Activated T-helper 17 cell treated with anti-CD3 and anti-CD28 coated beads, Interleukin-2, amount 50 U/mL, for 72 hours (primary cell): ENCODE measurements at places on chromosomes 11 and 22.
A peak's percentile ranks its signal among the peaks of the same experiment; 100 is the strongest.

- ATAC-seq: peak; percentile 86
These were observed 81.0 kb downstream of the PRR5L start for GRCh38 chr11:36376888-36377758.

DNA sequence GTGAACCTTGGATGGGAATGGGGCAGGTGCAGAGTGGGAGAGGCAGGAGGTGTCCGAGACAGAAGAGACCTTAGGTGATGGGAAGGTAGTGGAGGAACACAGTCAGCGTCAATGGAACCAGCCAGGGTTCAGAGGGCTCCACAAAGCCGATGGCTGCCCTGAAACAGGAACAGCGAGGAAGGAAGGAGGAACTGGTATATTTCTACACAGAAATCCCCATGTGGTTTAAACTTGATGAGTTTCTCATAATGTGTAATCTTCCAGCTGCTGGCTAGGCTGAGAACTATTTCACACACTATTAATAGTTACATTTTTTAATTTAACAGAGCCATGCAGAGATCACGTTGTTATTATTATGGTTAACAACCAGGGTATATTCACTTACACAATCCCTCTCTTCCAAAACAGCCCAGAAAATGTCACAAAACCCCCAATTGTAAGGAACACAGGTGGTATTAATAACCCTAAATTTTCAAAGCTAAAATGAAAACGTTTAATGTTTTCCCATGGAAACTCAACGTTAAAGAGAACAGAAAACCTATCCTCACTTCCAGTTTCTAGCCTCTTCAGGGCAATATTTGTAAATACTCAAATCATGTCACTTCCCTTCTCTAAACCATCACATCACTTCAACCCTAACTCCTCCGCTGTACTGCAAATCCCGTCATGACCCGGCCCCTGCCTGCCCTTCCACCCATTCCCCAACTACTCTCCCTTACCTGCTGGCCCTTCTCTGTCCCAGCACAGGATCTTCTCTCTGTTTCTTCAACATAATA lies 74.5 kb upstream of the ARFGAP3 start:
- ATAC-seq: no peak

GRCh38 chr11:85767246-85767945 lies 43.5 kb downstream of the SYTL2 start:
- no peak for ATAC-seq

DNA sequence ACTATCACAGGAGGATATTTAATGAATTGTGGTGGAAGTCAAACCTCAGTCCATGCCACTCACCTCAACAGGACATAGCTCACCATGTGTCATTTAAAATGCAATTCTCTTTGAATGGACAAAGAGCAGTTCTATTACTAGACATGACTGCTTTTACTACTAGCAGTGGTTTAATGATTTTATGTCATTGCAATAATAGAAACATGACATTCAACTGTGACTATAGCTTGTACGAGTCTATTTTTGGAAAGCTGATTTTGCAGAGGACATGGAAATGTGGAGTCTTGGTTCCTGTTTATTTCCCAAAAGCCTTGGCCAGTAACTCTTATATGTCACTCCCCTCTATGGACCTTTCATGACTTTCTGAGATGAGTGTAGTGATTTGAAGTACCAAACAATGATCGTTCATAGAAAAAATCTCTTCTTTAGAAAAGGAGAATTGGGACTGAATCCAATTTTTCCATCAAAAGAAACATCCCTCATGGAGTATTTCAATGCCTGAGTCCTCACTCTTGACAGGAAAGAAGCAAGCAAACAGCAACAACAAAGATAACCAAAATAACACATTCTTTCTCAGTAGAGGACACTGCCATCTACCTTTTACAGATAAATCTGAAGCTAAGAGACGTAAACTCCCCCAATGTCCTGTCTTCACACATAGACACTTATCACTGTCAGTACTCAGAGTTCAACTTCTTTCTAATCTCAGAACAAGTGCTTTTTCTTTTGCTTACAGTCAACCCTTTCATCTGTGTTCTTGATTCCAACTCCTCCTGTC lies 233.4 kb downstream of the LRRC4C start:
- ATAC-seq: no peak

GRCh38 chr22:47686594-47687345 lies 924.3 kb downstream of the TBC1D22A start:
- no peak for ATAC-seq

DNA sequence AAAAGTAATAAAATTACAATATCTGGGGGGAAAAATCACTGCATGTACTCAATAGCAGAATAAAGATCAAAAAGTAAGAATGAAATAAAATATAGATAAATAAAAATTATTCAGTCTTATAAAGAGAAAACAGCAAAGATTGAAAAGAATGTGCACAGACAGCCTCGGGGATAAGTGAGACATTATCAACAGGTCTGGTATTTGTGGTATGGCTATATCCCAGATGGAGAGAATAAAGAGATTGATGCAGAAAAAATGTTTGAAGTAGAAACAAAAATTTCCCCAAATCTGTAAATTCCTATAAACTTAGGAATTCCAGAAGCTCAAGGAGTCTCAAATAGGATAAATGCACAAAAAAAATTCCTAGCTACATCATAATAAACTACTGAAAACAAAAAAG lies 74.5 kb upstream of the LUZP2 start:
- no peak for ATAC-seq

DNA sequence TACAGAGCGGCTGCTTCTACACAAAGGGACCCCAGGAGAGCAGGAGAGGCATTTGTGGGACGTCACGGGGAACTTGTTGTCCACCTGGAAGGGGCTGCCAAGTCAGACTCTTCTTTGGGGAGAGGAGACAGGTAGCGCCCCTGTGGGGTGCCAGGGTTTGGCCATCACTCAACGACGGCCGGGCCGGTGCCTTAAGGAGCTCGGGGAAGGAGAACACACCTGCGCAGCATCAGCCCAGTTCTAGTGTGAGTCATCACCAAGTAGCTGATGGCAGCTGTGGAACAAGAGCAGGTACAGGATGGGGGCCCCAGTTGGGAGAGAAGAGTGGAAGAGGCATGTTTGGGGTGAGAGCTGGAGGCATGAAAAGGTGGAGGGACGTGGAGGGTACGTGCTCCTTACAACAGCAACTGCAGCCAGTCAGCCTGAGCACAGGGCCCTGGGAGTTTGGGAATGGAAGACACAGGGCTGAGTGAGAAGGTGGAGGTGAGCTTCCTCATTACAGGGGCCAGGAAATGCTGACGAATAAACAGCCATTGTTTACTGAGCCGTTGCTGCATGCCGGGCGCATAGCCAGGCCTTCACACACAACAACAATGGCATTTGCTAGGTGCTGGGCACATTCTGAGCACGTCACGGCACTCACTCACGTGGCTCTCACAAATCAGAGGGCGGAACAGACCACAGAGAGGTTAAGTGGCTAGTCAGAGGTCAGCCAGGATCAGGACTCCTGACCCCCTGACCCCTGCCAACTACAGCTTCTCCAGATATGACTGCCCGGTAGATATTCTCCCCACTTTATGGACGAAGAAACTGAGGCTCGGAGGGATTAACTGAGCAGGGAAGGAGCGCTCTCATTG lies 29.1 kb upstream of the TP53I11 start:
- ATAC-seq: no peak

DNA sequence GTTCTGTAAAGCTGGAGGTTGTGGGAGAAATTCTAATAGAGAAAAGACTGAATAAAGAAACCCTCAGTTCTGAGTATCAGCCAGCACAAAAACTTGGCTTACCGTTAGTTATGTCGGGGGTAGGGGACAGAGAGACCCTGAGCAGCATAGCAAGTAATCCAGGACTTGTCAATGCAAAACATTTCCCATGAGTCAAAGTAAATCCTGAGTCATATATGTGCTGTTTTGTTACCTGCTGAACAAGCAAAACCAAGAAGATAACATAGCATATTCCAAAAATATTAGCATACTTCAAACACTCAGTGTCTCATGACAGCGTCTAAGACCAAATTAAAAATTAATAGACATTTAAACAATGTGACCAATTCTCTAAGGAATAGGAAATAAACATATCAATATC lies 75.1 kb upstream of the LUZP2 start:
- no peak for ATAC-seq

GRCh38 chr22:27798511-27799014 lies 3.0 kb downstream of the MN1 start:
- ATAC-seq: no peak

DNA sequence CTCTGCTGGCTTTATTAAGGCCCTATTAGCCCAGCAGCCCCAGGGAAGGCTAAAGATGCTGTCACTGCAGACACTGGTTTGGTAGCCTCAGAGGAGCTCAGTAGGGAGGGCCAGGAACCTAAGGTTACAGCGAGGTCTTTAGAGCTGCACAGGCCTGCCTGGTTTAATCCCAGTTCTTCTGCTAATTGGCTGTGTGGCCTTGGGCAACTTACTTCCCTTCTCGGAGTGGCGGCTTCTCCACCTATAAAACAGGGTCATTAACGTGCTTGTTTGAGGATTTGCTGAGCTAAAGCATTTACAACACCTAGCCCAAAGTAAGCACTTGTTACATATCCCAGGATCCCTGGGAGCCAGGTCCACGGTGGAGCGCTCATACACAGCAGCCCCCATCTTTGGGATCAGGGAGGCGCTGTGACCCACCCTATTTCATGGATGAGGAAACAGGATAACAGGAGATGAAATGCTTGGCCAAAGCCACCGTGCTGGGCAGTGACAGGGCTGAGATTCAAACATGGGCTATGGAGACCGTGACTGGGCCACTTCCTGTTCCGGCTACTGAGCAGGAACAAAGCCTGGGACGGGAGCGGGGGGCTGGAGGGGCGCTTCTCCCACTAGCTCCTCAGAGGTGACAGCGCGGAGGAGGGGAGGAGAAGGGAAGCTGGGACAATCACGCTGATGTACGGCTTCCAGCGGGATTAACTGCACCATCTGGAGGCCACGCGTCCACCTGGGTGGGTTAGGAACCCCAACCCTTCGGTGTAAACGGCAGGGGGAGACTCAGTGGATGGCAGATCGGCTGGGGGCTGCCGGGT lies 61.5 kb downstream of the IGLL1 start:
- ATAC-seq: no peak

DNA sequence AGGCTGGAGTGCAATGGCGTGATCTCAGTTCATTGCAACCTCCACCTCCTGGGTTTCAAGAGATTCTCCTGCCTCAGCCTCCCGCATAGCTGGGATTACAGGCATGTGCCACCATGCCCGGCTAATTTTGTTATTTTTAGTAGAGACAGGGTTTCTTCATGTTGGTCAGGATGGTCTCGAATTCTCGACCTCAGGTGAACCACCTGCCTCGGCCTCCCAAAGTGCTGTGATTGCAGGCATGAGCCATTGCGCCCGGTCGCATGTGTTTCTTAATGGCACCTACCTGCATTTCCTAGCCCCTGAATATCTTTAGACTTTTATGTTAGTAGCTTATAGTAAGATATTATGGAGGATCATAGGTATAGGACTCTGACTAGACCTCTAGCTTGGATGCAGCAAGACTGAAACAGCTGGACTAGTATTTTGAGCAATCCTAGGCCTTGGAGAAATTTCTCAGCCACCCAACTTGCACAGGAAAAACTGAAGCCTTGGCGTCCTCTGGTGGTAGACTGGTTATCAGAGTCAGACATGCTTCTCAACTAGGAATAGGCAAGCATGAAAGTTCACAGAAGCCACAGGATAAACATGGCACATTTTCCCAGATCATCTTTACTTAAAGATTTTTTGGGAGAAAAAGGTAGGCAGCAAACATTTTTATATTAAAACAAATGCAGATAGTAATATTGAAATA lies 22.7 kb upstream of the C1QTNF4 start:
- ATAC-seq: no peak

DNA sequence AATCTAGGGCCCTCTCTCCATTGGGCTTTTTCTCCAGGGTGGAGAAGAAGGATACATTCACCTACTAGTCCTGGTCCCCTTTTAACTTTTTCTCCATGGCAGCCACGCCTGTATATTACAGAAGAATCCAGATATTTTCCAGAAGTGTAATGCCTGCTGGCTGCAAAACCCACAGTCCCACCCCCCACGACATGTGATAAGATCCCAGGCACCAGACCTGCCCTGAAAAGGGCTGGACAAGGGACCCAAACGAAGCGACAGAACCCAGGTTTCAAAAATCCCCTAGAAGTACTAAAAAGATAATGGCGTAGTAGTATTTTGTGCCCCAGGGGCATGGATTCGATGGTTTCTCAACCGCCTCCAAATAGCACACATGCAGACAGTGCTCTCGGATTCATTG lies 2.8 kb downstream of the WT1 start:
- ATAC-seq: no peak

DNA sequence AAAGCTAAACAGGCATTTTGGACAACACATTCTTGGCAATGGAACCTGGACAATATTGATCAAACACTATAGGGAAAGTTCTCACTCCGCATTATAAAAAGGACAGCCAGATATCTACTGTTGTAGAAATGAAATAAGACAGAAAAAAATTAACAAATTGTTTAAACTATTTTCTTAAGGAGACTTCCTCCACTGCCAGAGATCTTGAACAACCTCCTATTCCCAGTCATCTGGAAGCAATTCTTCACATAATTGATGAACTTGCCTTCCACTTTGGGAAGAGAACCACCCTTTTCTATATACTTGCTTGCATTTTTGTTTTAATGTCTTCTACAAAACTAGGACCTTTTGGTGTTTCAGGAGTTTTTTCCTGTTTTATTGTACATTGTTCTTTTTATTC lies 216.1 kb downstream of the CASP12 start:
- no peak for ATAC-seq

- no peak for ATAC-seq
These were observed 107.4 kb downstream of the SEZ6L start for GRCh38 chr22:26276529-26277160.

DNA sequence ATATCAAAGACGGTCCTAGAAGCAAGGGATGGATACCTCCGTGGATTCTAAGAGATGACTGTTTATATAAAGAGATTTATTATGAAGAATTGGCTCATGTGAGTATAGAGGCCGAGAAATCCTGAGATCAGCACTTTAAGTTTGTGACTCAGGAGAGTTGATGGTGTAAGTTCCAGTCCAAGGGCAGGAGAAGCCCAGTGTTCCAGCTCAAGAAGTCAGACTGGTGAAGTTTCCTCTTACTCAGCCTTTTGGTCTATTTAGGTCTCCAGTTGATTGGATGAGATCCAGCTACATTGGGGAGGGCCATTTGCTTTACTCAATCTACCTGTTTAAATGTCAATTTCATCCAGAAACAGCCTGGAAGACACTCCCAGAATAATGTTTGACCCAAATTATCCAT lies 45.1 kb downstream of the TSPAN18 start:
- ATAC-seq: no peak

GRCh38 chr22:34975721-34976120 lies 90.2 kb upstream of the ISX start:
- ATAC-seq: no peak

GRCh38 chr22:37228106-37229011 lies 15.7 kb downstream of the RAC2 start:
- no peak for ATAC-seq

DNA sequence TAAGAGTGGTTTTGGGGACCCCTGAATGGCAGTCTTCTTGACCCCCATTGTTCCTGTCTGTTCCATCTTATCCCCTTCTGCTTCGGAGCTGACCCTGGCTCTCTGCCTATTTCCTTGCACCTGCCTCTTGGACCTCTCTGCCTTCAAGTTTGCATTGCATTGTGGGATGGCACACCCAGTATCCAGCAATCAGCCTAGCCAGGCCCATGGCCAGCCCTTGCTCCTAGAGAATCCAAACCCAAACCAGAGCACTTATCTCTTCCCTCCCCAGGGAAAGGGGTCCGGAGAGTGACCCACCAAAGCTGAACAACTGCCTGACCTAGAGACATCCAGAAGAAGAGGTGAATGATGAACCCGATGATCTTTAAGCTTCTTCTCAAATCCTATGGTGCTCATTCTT lies 607.3 kb upstream of the CADM1 start:
- no peak for ATAC-seq
